ENCODE measurements at places on chromosomes 4 and X.

- DNase-seq: no peak
Measured at GRCh38 chr4:68987007-68987406, 35.4 kb upstream of the UGT2A3 start.

DNA sequence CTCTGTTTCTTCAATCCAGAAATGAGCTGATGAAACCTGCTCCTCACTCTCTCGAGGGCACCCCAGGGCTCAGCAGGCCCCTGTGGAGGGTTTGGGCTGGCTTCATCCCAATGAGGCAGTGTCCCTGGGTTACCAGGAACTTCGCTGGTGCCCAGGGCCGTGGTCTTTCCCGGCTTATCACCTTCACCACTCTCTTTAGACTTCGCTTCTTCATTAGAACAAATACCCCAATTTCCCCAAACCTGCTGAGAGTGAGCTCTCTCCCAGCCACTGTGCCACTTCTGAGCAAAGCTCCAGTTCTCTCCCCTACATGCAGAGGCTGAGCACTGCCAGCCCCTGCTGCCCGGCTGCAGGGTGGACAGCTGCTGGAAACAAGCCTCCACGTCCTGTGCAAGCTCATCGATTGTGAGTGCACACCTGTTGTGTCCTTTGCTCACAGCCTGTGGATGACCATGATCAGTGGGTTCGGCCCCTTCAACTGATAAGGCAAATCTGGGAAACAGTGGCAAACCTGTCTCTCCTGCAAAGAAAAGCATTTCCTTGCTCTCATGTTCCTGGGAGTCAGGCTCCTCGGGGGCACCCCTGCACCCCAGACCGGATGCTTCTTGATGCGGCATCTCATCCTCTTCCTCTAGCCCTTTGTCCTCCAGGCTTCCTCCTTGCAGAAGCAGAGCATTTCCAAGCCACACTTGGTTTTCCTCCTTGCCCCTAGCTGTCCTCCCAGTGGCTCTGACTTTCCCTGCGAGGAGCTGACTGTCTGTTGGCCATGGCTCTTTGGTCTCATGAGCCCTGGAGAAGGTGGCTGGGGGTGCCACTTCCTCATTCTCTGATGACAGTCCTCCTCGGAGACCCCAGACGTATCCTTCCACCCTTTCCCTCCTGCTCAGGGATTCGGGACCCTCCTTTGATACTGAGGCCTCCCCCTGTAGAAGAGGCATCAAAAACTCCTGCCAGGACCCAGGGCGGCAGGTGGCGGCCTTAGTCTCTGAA lies 28.7 kb downstream of the C4orf50 start:
- DNase-seq: no peak

- DNase-seq: no peak
Measured at GRCh38 chrX:38192007-38192810, 28.5 kb downstream of the SRPX start.

- DNase-seq: no peak
Measured at GRCh38 chrX:71292669-71293365, 8.7 kb upstream of the ITGB1BP2 start.

GRCh38 chr4:54063229-54063628 lies 1.2 kb downstream of the CHIC2 start:
- DNase-seq: no peak

- DNase-seq: no peak
Measured at GRCh38 chrX:19761554-19762295, 125.7 kb downstream of the SH3KBP1 start.

DNA sequence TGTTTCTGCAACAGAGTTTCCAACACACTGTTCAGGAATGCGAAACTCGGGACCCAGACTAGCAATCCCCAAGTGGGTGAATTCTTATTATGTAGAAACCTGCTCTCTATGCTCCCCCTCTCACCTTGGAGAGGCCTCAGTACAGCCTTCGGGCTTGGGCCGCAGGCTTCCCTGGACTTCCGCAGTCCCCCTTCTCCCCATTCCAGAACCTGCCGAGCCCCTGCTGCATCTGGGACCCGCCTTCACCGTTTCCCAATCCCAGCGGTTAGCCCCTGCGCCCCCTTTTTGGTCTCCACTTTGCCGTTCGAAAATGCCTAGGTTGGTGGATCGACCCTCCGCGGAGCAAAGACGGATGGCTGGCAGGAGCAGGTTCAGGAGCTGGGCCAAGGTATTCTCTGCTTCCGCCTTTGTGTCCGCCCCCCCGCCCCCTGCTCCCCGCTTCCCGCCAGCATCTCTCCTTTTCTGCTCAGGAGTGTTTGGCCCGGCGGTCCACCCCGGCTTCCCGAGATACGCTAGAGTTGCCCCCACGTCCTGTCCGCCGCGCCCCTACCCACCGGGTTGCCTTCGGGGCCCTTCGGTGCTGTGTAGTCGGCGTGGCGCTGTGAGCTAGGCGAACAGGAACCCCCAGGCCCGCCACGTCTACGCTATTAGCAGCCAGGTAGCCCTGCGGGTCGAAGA lies 11.5 kb downstream of the HAND2 start:
- DNase-seq: no peak

- no peak for DNase-seq
Measured at GRCh38 chrX:85221361-85221760, 22.2 kb downstream of the SATL1 start.

DNA sequence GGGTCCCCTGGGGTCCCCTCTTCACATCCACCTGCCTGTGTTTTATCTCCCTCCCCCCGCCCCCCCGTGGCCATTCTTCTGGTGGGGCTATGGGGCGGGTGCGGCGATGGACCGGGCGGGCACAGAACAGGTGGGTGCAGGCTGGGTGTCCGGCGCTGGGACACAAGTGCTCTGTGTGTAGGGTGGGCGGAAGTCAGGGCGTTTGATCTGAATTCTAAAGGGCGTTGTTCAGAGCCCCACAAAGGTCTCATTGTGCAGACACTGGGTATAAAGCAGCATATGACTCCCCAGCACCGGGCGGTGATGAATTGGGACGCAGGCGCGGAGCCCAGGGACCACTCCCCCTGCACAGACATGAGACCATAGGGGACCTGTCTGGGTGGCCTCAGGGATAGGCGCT lies at the start of gene GJB1:
Gene GJB1 (plus strand): TSS at position 296 of the 400 bp plus-strand sequence. CDS start 484 bp downstream, outside the sequence.
- DNase-seq: no peak

- no peak for DNase-seq
Measured at GRCh38 chr4:164313853-164314252, 440.1 kb upstream of the SMIM31 start.

- no peak for DNase-seq
Measured at GRCh38 chr4:78584863-78585547, 33.4 kb downstream of the ANXA3 start.

GRCh38 chr4:183299464-183299863 lies 20.6 kb downstream of the CLDN22 start:
- DNase-seq: no peak

DNA sequence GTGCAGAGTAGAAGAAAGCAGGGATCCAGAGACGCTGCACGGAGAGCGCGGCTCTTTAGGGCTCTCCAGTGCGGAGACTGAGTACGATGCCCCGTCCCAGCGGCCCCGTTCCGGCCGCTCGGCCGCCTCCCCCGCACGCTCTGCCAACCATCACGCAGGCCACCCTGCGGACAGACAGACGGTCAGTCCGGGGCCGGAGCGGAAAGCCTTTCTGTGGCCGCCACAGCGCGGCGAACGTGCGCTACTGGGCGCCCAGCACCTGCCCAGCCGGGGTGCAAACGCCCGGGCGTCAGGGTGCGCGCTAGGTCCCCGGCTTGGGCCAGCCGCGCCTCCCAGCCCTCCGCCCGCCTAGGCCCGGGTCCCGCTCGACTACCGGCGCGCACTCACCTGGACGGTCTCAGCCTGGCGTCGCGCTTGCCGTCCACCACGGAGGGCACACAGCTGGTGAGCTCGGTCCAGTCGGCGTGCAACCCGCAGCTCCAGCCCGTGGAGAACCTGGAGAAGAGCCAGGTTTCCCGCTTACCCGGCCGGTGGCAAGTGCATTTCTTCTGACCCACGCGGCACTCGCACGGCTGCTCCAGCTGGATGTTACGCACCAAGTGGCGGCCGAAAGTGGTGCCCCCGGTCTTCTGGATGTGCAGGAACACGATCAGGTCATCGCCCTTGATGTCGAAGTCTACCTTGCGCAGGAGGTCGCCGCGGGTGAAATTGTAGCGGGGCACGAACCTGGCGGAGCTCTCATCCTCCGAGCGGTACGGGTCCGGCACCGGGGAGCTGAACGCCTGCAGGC lies 1.8 kb downstream of the HS6ST2 start:
- DNase-seq: no peak

GRCh38 chr4:67204441-67204840 lies 340.9 kb downstream of the CENPC start:
- no peak for DNase-seq

- DNase-seq: no peak
Measured at GRCh38 chr4:145882604-145883003, 56.0 kb downstream of the ZNF827 start.

GRCh38 chrX:68822641-68823410 lies 6.0 kb upstream of the EFNB1 start:
- no peak for DNase-seq

DNA sequence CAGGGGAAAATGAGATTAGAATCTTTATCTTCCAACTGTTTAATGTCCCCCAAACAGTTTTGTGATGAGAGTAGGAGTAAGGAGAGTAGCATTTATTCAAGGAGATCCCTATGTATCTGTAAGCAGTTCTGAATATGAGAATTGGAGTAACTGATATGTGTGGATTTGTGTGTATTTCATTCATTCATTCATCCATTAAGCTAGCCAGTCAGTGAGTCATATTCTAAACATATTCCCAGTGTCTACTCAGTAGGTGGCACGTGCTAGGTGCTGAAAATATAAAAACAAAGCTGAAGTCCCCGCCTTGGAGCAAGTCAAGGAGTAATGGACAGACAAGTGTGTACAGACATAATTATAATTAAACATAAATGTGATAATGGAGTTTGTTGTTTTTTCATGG lies 12.4 kb upstream of the STX18 start:
- DNase-seq: no peak

- no peak for DNase-seq
Measured at GRCh38 chr4:120281581-120281980, 214.9 kb upstream of the MAD2L1 start.

DNA sequence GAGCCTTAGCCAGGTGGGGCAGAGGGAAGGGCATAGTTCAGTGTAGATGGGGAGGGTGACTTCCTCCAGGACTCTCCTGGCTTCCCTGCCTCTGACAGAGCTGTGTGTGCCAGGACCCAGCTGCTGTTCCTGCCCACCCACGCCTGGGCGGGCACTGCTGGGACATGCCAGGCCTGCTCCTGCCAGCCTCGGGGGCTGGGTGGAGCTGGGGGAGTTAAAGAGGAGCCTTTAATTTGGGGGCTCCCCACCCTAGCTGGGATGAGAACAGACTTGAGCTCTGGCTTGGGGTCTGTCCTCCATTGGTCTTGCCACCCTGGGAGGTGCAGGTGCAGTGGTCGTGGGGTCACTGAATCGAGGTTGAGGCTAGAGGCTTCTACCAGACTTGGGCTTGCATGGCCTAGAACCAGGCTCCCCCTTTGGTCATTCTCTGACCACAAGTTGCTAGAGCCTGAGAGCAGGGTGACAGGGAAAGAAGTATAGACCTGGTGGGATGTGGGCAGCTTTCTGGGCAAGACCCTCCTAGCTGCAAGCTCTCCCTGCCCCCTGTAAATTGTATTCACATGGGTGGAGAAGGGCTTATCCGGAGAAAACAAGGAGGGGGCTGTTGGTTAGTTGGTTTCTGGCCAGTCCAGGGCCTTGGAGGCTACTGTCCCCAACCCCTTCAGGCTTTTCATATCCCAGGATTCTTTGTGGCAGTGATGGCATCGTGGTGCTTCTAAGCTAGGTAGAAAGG lies 5.7 kb downstream of the EFNB1 start:
- DNase-seq: no peak

DNA sequence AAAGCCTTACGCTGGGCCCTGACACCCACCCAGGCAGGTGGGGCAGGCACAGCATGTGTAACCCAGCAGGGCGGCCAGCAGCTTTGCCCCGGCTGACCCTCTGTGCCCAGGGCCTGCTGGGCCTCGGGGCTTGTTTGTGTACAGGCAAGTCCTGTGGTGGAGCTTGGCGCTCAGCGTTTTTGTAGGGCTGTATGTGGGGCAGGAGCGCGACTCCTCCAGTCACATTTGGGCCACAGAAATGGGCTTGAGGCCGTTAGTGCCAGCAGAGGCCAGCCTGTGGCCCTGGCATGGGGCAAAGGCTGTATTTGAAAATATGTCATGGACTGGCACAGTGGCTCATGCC lies 14.7 kb upstream of the HGFAC start:
- DNase-seq: no peak

- DNase-seq: no peak
Measured at GRCh38 chrX:119055687-119056086, 17.1 kb upstream of the CT47C1 start.

DNA sequence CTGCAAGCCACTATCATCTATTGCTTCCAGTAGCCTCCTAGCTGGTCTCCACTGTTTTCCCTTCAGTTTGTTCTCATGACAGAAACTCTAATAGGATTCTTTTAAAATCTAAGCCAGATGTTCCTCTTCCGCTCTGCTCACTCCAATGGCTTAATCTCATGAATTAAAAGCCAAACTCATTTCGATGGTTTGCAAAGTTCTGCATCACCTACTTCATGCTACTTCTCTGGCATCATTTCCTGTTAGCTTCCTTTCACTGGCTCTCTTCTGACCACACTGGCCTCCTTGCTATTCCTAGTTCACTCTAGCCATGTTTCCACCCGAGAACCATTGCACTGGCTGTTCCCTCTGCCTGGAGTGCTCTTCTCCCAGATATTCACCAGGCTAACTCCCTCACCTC lies 102.0 kb upstream of the LSM6 start:
- DNase-seq: no peak

GRCh38 chrX:9471571-9471985 lies 6.7 kb downstream of the TBL1X start:
- no peak for DNase-seq

GRCh38 chr4:78065508-78066192 lies 8.5 kb downstream of the FRAS1 start:
- DNase-seq: no peak

- DNase-seq: no peak
Measured at GRCh38 chr4:75101906-75102786, 169.2 kb downstream of the PARM1 start.

DNA sequence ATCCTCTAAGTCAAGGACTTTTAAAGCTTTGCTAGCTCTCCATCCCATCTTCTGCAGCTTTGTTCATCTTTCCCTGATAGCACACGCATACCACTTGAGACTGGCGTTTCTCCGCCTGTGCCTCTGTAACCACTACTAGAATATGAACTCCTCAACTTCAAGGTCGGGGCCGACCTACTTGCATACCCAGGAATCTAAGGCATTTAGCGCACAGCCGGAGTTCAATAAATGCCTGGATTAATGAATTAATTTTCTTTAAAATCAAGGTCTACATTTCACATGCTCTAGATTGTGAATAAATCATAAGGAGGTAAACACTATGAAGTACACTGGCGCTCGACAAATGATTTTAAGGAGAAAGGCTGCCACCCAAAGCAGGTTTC lies 89.3 kb downstream of the HNRNPD start:
- no peak for DNase-seq

GRCh38 chr4:127080141-127080540 lies 552.6 kb upstream of the INTU start:
- DNase-seq: no peak

GRCh38 chrX:134484039-134484438 lies 24.1 kb downstream of the HPRT1 start:
- DNase-seq: no peak

- DNase-seq: no peak
Measured at GRCh38 chr4:58808817-58809216, 1698.6 kb upstream of the IGFBP7 start.

GRCh38 chr4:60002603-60003337 lies 1197.4 kb upstream of the ADGRL3 start:
- no peak for DNase-seq
